ENCODE measurements at places on chromosomes 11 and 22.
A peak's percentile ranks its signal among the peaks of the same experiment; 100 is the strongest.

GRCh38 chr22:17952273-17952801 lies 72.0 kb downstream of the MICAL3 start:
- DNase-seq: no peak

- peak; percentile 5 for DNase-seq
These were observed 94.6 kb downstream of the DEPDC5 start for GRCh38 chr22:31848411-31848810.

GRCh38 chr11:108662700-108663099 lies 2.2 kb upstream of the DDX10 start:
- DNase-seq: no peak

GRCh38 chr11:1382429-1382828 lies 7.3 kb upstream of the BRSK2 start:
- DNase-seq: peak; percentile 72

DNA sequence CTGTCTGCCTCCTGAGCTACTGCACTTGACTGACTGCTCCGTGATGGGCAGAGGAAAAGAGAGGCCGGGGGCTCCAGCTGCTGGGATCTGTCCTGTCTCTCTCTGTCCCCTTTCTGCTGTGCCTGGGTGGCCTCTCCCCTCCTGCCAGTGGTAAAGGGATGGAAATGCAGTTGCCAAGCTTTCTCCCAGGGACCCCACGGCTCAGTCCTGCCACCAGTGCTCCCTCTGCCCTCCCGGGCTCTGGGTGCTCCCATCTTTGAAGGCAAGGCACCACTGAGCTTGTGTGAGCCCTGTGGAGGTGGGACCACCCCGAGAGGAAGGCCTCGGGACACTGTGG lies 32.0 kb downstream of the NADSYN1 start:
- DNase-seq: no peak

GRCh38 chr22:24758164-24758799 lies 16.2 kb downstream of the PIWIL3 start:
- no peak for DNase-seq

GRCh38 chr11:123179586-123179985 lies 15.5 kb downstream of the CLMP start:
- DNase-seq: no peak

- DNase-seq: peak; percentile 8
These were observed 25.4 kb upstream of the MUC5B start for GRCh38 chr11:1197431-1197885.

GRCh38 chr11:68066742-68067141 lies 27.9 kb downstream of the TCIRG1 start:
- peak; percentile 93 for DNase-seq

DNA sequence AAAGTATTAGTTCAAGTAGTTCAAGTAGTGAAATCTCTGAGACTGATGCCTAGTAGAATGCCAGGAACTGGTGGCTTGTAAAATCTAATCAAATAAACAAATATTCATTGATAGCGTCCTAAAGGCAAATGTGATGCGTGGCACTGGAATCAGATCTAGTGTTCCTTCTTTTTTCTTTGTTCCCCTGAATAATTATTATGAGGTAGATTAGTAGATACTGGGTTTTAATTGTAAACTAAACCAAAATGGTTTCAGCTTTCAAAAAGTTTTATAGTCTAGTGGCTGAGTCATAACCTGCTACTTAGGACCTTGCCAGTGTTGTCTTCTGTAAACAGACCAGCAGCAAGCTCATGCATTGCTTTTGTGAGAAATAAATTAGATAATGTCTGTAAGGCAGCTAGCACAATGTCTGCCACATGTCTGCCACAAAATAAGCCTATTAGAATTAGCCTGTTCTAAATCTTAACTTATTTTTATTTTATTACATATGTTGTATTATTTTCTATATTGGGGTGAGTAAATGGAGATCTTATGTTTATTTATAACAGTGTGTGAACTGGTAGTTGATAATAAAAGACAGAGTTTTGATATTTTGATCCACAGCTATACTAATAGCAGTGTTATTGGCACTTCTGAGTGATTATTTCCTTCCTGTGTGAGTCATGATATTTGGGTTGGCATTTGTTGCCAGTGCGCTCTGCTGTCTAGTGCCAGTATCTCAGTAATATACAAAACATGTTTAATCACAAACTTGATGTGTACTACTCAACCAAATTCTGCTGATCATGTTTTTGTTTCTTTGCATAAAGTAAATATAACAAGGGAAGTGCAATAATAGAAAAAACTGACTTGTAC lies 135.7 kb downstream of the TMEM135 start:
- no peak for DNase-seq

DNA sequence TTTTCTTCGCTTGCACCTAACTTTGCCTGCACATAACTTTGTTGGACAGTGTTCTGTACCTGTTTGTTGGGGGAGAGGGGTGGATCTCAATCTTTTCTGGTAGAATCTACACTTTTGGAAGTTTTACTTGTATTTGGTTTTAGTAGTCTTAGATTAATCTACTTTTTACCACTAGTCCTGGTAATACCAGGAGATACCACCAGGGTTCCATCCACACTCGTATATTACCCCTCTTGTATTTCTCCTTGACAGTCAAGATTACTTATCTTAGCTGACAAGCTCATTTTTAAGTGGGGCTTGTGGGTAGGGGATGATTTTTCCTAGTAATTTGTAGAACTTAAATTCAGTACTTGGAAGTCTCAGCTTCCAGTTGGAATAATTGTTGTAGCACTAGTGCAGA lies 37.3 kb upstream of the TECTA start:
- DNase-seq: no peak

GRCh38 chr22:24716602-24717001 lies 57.9 kb downstream of the PIWIL3 start:
- DNase-seq: no peak

GRCh38 chr11:14906578-14906977 lies 14.5 kb upstream of the CYP2R1 start:
- no peak for DNase-seq

DNA sequence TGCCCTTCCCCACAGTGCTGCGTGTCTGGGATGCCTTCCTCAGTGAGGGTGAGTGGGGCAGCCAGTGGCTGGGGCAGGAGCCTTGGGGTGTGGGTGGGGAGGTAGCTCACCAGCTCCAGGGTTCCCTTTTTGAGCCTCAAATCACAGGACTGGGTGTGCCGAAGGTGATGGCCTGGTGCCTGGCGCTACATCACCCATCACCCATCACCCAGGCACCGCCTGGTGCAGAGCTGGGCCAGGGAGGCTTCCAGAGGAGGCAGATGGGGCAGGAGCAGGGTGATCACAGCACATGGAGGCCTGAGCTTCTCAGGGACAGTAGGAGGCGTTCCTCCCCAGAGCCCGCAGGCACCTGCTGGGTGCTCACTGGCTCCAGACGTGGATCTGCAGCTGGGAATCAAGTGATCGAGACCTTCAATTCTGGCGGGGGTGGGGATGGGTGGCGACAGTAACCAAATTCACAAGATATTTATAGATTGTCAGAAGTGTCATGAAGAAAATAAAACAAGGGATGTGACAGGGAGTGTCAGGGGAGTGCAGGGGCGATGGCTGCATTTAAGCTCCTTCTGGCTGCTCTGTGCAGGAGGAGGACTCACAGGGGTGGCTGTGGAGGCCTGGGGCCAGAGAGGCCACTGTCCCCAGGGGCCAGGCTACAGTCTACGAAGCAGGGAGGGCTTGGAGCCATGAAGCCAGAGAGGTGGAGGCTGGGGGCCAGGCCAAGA lies 3.2 kb downstream of the TBC1D10C start:
- peak; percentile 59 for DNase-seq

- no peak for DNase-seq
These were observed 19.8 kb downstream of the SCGB1A1 start for GRCh38 chr11:62438641-62439040.

DNA sequence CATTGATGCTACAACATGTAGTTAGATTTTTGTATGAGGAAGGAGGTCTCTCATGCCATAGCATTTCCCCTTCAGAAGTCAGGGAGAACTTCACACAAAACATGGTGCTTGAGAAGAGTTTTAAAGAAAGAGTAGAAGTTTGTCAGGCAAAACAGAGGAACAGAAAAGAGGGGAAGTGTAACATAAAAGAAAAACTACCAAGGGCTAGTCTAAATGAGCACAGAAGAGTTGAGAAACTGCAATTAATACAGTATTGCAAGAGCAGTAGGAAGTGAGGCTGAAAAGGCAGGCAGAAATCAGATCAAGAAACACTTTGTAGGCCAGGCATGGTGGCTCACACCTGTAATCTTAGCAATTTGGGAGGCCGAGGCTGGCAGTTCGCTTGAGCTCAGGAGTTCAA lies 61.0 kb downstream of the FAM168A start:
- DNase-seq: no peak

DNA sequence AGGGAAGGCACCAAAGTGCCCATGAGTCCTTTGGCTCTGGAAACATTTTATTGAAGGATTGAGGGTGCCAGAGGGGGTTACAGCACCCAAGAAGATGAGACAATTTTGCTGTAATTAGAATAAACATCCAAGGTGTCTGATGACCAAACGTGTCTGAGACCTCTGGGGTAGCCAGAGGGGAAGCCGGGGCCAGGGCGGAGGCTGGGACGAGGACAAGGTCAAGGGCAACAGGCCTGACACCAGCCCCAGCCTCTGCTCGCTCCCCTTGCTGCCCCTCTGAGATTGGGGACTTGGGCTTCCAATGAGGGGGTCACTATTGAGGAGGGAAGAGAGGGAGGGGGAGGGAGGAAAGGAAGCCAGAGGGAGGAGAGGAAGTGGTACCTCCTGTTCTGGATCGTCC lies 25.6 kb downstream of the TMPRSS6 start:
- no peak for DNase-seq

DNA sequence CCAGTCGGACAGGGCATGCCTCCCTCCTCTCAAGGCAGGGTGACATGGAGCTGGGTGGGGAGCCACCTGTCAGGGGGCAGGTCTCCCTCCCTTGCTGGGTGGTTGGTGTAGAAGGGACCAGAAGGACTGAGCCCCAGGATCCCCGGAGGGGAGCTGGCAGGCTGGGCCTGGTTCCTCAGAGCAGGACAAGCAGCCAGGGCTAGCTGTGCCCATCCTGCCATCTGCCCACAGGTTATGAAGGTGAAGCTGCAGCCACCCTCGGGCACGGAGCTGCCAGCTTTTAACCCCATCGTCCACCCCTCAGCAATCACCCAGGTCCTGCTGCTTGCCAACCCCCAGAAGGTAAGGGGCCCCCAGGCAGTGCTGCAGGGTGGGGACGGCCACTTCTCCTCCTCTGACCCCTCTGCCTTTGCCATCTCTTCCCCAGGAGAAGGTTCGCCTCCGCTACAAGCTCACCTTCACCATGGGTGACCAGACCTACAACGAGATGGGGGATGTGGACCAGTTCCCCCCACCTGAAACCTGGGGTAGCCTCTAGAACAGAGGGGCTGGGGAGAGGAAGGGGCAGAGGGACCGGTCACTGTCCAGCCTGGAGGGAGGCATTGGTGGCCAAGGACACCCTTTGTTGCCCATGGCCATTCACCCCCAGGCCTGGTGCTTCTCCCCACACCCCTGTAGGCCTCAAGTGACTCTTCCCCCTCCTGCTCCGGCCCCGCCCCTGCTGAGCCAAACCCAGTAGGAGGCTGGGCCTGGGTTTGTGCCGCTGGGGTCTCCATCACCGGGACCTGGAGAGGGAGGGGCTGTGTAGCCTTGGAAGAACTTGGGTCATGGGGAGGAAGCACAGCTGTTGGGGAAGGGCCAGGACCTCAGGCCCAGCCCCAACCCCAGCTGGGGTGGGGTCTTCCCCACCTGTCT lies 7.0 kb upstream of the SH3BP1 start:
- no peak for DNase-seq

GRCh38 chr11:111911563-111912401 lies at the start of gene CRYAB:
TSS of gene CRYAB (minus strand) at chr11:111911770. CDS start at chr11:111911724, 46 bp downstream.
- DNase-seq: peak; percentile 89

- DNase-seq: no peak
These were observed 23.4 kb upstream of the GRK3 start for GRCh38 chr22:25540908-25541660.

GRCh38 chr11:103659206-103659618 lies 377.2 kb upstream of the DDI1 start:
- no peak for DNase-seq

DNA sequence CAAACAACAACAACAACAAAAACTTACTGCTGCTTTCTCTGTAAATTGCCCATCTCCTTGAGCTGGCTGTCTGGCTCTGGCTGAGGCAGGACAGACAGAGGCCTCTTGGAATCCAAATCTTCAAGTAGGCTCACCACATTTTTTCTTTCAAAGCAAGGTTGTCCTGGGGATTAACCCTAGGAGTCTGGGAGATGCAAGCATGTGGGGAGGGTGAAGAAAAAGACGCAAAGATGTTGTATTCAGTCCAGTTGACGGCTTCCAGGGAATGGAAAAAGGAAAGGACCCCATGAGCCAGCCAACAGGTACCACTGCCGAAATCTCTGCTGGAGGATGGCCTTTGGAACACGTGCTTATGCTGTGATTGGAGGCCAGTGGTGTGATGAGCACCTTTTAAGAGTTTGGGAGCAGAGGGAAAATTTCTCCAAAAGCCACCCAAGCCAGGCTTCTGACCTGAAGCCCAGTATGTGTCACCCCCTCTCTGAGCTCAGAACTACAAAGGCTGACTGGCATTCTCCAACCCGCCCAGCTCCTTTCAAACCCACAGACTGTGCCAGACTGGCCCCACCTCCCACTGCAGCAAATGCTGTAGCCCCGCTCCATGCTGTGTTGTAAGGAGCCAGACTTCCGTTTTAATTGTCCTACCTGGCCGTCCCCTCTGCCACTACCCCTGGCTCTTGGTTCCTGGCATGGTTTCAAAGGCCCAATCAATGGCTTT lies 10.8 kb downstream of the BLID start:
- no peak for DNase-seq

All from posterior cingulate gyrus (tissue), 11 donors.